T-helper 17 cell (primary cell): ENCODE measurements at places on chromosomes 5 and 9.
A peak's percentile ranks its signal among the peaks of the same experiment; 100 is the strongest.

- DNase-seq = no peak
Observed at GRCh38 chr5:173178369-173178910, 34.1 kb downstream of the BNIP1 start.

DNA sequence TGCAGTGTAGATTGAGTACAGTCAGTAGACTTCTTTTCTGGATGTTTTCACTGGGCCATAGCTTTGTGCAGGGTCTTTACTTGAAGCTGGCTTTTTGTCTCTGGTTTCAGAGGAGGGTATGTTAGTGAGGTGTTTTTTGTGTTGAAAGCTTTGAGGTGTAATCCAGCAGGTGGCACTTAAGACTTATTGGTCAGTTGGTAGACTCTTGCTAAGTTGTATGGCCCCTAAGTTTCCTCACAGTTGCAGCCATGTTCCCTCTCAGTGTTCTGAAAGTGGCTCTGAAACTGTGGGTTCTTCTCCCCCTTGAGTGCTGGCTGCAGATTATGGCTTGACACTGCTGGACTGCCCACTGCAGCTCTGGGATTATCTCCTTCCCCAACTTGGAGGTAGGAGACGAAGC is 55.7 kb upstream of the SLC44A1 start:
- no peak for DNase-seq

- DNase-seq = no peak
Observed at GRCh38 chr9:105331755-105332154, 87.3 kb downstream of the SLC44A1 start.

GRCh38 chr5:174159327-174160114 is 114.0 kb downstream of the NSG2 start:
- DNase-seq = no peak

- DNase-seq = peak; percentile 57
Observed at GRCh38 chr9:21031091-21031807, at the start of gene HACD4. TSS of gene HACD4 (minus strand) at chr9:21031640. CDS start at chr9:21031590, 50 bp downstream.
